Stimulated activated CD4-positive, alpha-beta T cell treated with anti-CD3 and anti-CD28 coated beads, Interleukin-2, amount 100 ng/mL, for 24 hours (primary cell): ENCODE measurements at places on chromosomes 16 and 17.

DNA sequence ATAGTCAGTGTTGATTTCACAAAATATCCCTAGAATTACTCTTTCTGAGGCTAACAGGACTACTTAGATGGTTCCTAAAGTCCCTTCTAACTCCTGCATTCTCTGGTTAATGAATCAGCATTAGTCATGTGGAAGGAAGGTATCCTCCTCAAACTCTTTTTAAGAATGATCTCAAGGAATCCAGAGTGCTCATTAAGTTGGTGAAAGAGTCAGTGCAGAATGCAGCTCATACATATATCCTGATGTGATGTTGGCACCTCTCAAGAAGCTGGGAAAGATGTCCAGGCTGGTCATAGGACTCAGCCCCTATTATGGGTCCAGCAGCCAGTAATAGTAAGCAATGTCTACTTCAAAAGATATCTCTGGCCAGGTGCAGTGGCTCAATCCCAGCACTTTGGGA lies 65.5 kb downstream of the PIGL start:
- no peak for DNase-seq

- no peak for DNase-seq
Measured at GRCh38 chr16:54936201-54936978, 5.7 kb downstream of the IRX5 start.

- no peak for DNase-seq
Measured at GRCh38 chr16:9042964-9043680, 48.3 kb upstream of the HAPSTR1 start.

GRCh38 chr17:82380860-82381702 lies 9.5 kb downstream of the UTS2R start:
- DNase-seq: no peak

- DNase-seq: no peak
Measured at GRCh38 chr17:72945473-72945872, 147.0 kb downstream of the SLC39A11 start.

GRCh38 chr16:84597528-84597896 lies 20.4 kb downstream of the COTL1 start:
- no peak for DNase-seq

DNA sequence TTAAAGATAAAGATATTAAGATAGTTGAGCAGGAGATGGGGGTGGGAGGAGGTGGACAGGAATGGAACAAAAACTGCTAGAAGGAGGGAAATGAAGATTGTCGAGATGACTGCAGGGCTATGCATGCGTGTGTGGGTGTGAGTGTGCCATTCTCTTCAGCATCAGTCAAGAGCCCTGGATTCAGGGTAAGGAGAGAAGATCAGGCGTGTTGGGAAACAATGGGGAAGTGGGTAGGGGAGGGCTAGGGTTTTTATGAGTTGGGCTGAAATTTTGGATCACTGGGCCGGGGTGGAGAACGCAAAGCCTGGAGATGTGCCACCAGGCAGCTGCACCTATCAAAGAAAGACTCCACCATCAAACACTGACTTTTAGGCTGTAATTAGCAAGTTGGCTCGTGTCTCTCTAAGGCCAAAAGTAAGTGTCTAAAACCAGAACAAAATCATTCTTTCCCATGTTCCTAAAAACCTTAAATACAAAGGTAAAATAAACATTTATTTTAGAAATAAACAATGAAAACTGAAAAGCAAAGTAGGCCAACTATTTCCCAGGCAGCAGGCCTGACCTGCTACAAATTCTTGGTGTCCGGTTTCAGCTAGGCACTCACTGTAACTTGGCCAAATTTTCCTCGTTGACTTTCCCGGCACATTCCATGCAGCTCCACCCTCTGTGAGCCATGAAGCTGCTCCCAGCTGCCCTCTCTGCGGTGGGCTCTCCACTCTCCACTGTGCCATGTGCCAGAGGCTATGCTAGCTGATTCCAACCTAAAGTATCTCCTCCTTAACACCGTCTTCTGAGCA lies 4.2 kb downstream of the CDRT4 start:
- DNase-seq: no peak

GRCh38 chr17:82314727-82315605 lies 2.4 kb downstream of the CD7 start:
- no peak for DNase-seq

DNA sequence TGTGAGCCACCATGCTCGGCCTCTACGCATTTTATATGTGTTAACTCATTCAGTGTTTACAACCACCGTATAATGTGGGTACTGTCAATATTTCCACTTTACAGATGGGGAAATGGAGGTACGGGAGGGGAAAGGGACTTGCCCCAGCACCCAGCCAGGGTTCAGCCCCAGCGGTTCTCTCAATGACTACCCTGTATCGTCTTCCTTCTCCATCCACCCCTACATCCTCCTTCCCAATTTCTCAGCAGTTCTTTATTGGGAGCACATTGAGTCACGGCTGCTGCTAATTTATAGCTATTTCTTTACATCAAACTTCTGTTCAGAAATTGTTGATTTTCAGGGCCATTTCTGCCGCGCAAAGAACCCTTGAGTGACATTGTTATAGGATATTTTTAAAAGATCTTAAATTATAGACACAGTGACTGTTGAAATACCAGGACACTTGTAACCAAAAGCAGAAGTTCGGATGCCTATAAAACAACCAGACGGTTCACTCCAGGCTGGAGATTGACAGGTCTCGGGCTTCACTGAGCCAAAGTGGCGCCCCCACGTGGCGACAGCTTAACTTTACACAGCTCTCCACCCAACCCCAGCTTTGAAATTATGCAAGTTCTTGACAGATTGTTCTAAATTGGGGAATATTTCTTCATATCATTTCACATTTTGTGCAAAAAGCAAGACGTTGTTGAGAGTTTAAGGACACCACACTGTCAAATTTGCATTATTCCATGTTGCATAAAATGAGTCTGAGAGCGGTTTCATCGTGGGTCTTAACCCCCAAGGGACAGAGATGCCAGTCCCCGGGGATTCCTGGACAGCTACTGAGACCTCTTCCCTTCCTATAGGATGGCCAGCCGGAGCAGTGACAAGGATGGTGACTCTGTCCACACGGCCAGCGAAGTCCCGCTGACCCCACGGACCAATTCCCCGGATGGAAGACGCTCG lies 11.8 kb downstream of the SYT17 start:
- peak; percentile 45 for DNase-seq

- DNase-seq: no peak
Measured at GRCh38 chr17:5126719-5127488, 11.1 kb downstream of the USP6 start.

GRCh38 chr16:52561910-52562741 lies 15.2 kb upstream of the TOX3 start:
- DNase-seq: no peak

- peak; percentile 54 for DNase-seq
Measured at GRCh38 chr16:67248401-67249177, at the start of gene SLC9A5. Gene SLC9A5, plus strand, starts transcription at chr16:67248979. Its CDS starts 36 bp downstream, at chr16:67249015.

- no peak for DNase-seq
Measured at GRCh38 chr16:4631444-4631843, 6.8 kb downstream of the MGRN1 start.

DNA sequence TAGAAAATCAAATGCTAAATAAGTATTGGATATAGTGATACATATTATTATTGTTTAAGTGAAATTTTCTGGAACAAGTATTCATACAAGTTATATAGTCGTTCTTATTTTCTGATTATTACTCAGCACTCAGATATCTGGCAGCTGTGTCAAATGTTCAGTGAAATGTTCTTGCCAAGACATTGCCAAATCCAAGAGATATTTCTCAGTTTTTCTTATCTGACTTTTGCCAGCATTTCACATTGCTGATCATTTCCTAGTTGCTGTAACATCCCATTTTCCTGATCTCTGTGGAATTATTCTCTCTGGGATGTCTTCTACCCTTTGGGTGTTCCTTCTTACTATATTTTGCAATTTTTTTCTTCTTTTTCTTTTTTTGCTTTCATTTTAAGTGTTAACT lies 262.3 kb downstream of the KIF2B start:
- no peak for DNase-seq

DNA sequence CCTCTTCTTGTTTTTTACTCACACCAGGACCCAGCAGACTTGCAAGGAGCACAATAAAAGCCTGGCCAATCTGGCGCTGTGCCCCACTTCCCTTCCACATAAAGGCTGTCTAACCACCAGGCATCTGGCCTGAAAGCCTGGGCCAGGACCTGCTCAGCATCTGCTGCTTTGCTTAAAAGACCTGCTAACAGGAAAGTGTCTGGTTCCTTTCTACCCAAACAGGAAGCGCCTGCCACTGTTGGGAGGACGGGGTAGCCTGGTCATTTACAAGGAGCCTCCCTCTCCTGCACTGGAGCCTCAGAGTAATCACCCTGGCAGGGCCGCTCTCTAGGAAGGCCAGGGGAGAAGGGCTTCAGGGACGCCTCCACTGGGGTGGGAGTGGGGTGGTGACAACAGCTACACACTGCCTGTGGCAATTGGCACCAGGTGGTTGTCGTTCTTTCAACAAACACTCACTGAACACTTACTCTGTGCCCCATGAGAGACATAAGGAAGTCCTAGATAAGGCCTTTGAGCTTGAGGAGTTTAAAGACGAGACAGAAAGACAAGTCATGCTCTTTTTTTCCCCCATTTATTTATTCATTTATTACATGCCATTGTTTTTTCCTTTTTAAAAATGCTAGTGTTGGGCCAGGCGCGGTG lies 6.3 kb upstream of the MMP28 start:
- DNase-seq: no peak

DNA sequence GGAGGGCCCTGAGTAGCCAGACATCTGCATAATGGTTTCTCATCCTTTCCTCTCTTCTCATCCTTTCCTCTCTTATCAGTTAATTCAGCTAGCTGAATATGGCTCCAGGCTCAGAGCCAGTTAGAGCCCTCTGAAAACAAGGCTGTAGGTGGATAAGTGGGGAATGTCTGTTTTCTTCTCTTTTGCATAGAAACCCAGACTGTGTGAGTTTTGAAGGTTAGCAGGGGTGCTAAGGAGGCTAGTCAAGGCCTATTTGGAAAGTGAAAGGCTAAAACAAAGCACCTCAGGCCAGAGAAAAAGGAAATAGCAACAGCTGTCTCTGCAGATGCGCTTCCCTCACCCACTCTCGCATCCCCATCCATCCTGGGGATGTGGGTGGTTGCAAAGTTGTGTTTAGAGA lies 420.9 kb downstream of the SHISA9 start:
- no peak for DNase-seq

DNA sequence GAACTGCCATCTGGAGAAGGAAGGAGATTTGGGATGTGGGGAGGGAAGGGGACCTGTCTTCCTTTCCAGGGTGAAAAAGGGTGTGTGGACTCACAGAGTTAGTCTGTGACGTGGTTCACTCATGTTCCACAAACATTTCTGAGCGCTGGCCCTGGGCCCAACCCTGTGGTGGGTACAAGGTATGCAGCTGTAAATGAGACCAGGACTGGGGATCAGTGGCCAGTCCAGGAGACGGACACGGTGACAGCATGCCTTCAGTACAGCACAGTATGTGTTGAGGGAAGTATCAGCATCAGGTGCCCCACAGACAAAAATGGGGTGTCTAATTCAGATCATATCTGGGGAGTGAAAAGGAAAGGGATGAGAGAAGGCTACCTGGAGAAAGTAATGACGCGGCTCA lies 5.5 kb upstream of the EPX start:
- no peak for DNase-seq

DNA sequence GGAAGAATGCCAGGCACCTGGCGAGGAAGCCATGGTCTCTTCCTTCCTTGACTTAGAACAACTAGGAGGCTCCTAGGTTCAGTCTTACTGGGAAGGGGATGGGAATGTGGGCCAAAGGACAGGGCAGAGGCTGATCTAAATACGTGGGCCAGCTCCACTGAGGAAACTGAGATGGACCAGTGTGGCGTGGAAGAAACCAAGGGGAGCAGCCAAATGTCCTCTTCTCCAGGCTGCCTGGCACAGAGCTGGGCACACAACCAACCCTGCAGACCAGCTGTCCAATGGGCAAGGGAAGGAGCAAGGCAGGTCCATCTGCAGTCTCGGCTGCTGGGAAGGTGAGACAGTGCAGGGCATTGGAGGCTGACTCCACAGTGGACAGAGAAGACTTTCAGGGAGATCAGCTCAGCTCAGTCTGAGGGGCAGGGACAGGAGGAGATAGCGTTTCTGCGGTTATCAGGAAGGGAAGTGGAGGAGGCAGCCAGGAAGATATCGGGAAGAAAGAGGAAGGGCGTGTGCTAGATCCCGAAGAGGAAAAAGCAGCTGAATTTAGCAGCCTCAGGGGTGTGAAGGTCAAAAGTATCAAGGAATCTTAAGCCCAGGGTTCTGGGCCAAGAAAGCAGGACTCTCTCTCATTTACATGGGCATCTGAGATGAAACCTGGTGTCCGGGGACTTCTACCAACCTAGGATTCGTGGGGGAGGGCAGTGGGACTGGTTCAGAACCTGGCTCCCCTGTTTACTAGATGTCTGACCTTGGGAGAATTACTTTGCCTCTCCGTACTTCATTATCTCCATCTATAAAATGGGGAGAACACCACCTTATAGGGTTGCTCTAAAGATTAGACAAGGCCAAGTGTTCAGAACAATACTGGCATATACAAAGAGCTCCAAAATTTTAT lies 1.8 kb downstream of the KIFC3 start:
- no peak for DNase-seq

DNA sequence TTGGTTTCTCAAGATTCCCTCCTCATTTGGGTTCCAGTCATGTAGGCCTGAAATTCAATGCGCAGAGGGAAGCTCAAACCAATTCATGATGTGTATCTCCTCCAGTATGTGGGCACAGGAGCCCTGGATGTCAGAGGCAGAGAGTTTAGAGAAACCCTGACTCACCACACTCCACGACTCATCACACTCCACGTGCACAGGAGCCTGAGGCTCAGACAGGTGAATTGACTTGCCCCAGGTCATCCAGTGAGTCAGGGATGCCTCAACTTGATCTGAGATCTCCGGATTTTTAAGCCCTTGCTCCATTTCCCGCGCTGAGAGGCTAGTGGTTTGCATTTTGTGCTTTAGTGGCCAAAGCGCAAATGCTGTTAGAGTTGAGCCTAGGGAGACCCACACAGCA lies 183.9 kb downstream of the HAPSTR1 start:
- no peak for DNase-seq

GRCh38 chr16:9597967-9598730 lies 506.7 kb downstream of the HAPSTR1 start:
- no peak for DNase-seq

DNA sequence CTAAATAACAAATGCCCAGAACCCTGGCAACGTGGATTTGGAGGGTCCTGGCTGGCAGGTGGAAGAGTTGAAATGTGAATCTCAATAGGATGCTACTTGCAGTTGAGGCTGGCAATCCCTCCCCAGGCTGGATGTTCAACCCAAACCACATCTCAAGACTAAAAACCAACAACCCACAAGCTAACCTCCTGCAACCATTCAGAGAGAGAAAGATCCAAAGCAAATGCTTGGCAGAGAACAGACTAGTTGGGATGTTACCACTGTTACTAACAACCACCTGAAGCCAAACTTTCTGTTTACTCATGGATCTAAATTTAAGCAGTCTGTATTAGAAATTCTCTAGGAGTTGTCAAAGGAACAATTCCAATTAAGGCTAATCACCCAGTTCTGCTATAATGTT lies 27.9 kb downstream of the SMG6 start:
- no peak for DNase-seq
